NCI-H460 (cell line): ENCODE measurements at places on chromosomes 7 and 10.
A peak's percentile ranks its signal among the peaks of the same experiment; 100 is the strongest.

GRCh38 chr7:131105294-131105798 is 222.3 kb upstream of the MKLN1 start:
- no peak for DNase-seq

- no peak for DNase-seq
Observed at GRCh38 chr10:42958142-42958868, 118.6 kb upstream of the RET start.

DNA sequence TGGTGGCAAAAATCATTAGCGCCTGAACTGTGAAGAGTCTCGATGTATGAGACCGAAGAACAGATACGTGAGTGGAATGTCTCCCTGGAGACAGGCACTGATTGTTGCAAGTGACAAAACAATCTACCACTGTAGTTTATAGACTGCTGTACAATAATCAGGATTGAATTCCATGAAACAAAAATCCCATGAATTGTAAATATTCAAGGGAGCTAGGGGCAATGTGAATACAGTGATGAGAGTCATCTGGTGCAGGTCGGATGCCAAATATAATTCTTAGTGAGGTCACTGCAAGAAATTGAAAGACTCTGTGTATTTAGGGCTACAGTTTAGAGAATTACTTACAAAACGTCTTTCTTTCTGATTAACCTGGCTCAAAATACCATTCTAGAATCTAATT is 594.4 kb upstream of the VSTM2A start:
- DNase-seq, result no peak

- no peak for DNase-seq
Observed at GRCh38 chr7:16051561-16052255, 365.2 kb upstream of the MEOX2 start.

- DNase-seq, result no peak
Observed at GRCh38 chr10:72785409-72785808, 93.5 kb downstream of the MCU start.

DNA sequence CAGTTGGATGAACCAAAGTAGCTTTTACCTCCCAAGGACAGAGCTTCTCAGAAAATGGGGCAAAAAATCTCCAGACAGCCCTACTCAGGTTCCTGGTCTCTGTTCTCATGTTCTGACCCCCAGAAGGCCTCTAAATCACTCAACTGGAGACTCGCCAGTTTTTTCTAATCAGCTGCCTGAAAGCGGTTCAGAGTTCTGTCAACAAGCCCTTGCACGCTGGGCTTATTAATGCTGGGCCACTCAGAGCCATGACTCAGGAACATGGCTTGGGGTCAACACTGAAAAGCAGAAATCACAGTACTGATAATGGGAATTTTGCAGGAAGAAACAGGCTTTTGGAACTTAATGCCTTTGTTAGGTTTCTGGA is 15.3 kb downstream of the ECHDC3 start:
- DNase-seq, result no peak

DNA sequence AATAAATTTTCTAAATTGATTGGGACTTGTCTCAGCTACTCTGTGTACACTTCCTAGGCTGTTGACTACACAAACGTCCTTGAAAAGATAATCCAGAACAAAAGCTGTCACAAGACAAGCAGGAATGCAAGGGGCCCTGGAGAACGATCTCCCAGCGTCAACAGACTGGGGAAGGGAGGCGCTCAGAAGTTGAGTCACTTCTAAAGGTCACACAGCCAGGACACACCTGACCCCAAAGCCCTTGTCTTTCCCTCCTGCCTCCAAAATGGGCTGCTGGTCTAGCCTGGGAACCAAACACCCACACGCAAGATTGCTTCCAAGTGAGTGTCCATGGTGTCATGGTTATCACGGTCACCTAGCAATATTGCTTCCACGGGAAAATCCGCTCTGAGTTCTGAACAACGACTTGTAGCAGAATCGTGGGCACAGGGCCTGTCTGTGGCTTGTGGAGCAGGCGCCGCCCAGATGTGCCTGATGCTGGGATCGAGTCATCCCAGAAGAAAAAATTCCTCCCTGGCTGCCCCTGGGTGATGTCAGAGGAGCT is 49.8 kb downstream of the SPOCK2 start:
- DNase-seq, result no peak

DNA sequence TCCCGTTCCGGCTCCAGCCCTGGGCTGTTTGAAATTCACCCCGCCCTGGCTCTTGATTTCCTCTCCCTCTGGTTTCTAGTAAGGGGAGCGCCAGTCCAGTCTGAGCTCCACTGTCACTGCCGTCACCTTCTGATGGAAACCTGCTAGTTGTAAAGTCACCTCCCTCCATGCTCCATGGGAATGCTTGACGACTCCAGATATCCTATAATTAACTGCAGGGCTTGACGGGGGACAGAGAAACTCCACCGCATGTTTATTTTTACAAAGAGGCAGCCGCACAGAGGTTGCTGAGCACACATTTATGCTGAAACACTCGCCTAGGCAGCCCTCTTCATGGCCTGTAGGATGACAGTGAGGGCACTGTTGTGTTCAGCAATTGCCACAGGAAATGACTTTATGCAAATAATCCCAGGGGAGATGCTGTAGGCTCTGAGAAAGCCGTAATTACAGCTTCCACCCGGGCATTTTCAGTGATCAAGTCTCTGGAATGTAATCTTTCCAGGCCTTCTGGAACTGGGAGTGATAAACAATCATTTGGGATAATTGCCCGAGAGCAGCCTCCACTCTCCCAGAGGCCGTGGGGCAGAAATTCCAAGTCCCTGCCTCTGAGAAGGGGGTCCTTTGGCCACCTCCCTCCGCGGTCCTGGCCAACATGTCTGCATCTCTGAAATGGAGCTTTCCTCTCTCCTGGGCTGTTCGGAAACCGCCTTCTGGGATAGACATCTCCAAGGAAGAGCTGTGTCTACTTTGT is 300.5 kb downstream of the KLF6 start:
- DNase-seq, result no peak

- DNase-seq, result no peak
Observed at GRCh38 chr10:99337311-99337811, 8.2 kb downstream of the CNNM1 start.

GRCh38 chr10:22243321-22243720 is 25.5 kb upstream of the EBLN1 start:
- DNase-seq, result no peak

GRCh38 chr10:53724581-53724980 is 952.0 kb upstream of the MBL2 start:
- DNase-seq, result no peak

GRCh38 chr10:87575851-87576250 is 71.2 kb downstream of the MINPP1 start:
- DNase-seq, result no peak

DNA sequence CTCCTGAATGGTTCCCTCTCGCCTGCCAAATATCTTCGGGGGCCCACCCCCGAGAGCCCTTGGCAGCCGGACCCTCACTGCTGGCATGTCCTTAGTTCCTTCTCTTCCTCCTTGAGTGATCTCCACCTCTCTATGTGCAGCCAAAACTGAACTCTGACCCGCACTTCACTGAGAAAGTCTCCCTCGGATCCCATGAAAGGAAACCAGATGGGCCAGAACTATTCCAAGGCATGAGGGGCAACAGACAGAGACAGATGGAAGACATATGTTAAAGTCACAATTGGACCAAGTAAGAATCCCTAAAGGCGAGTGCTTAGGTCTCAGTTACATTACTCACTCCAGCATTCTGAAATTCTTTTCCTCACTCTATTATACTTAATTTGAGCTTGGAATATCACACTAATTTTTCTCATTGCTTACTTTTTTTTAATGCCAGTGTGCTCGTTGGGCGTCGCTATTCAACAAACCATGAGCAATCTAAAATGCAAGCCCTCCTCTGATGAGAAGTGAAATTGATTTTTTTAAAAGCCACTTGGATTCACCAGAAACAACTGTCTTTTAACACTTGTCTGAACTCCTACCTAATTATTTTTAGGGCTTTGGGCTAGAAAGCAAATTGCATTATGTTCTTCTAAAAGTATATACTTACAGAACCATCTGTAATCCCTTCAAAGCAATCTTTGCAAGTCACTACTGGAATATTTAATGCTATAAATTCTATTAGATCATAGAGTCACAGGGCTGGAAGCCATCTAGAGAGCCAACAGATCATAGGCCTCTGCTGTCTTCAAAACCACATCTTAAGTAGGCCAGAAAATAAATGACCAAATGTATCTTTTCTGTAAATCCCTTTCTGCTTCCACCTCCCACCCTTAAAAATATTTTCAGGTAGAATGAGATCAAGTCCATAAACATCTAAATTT is 43.3 kb upstream of the EZH2 start:
- DNase-seq, result no peak

DNA sequence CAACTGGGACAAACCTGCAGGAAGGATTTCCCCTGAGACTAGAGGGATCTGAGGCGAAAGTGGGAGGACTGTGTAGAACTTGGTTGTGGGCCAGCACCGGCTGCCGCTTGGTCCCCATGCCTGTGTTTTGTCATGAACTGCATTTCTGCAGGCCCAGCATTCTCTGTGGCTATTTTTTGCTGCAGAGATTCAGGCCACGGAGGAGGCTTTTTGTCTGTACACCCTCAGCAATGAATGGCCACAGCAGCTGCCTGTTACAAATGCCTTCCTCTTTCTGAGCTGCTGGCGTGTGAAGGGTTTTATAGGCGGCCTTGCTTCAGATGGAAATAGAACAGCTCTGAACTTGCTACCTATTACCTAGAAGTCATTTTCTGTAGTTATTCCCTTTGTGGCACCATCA is 164.4 kb downstream of the SH2D4B start:
- DNase-seq, result no peak

GRCh38 chr10:98833542-98833941 is 386.8 kb upstream of the HPS1 start:
- DNase-seq, result no peak

GRCh38 chr10:122243550-122243949 is 27.5 kb upstream of the BTBD16 start:
- no peak for DNase-seq

DNA sequence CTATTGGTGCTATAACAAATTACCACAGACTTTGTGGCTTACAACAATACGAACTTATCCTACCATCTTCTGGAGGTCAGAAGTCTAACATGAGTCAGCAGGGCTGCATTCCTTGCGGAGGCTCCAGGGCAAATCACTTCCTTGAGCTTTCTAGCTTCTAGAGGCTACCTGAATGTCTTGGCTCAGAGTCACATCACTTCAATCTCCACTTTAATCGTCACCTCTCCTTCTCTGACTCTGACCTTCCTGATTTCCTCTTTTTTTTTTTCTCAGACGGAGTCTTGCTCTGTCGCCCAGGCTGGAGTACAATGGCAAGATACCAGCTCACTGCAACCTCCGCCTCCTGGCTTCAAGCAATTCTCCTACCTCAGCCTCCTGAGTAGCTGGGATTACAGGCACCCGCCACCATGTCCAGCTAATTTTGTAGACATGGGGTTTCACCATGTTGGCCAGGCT is 44.6 kb upstream of the ANAPC16 start:
- peak; percentile 54 for DNase-seq

DNA sequence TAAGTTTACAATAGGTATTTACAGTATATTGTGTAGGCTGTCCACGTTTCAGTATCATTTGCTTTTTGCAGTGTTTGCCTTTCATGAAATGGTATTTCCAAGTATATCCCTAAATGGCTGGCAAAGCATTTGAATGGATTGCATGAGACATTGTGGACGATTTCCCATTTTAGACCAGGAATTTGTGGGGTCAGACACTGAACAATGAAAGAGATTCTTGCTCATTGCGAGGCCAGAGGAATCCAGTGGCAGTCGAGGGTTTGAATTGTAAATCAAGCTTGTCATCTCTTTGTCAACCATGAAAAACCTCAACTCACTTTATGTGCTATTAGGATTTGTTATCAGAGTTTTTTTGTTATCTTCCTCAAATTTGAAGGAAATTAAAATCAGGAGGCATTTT is 70.8 kb downstream of the CREB5 start:
- no peak for DNase-seq

DNA sequence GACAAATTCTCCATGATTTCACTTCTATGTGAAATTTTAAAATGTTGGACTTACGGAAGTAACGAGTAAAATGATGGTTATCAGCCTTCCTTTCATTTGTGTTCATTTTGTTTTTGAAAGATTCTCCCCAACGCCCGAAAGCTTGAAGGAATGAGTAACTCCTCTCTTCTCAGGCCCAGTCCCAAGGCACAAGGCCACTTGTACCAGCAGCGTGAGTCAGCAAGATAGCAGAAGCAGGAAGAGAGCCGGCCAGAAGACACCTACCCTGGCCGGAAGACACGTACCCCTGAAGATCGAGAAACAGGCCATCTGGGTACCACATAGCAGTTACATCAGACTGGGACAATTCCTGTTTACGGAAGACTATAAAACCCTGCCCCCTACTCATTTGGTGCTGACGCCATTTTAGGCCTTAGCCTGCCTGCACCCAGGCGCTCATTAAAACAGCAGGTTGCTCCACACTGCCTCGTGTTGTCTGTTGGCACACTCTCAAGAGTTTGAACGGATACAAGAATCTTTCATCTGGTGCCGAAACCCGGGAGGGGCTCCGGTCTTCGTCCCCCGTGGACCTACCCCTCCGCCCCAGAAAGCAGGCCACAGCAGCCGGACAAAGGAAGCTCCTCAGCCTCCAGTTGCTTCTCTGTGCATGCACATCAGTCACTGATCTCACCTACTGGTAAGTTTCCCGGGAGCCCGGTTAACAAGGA is 60.4 kb downstream of the LRRC17 start:
- DNase-seq, result peak; percentile 84

DNA sequence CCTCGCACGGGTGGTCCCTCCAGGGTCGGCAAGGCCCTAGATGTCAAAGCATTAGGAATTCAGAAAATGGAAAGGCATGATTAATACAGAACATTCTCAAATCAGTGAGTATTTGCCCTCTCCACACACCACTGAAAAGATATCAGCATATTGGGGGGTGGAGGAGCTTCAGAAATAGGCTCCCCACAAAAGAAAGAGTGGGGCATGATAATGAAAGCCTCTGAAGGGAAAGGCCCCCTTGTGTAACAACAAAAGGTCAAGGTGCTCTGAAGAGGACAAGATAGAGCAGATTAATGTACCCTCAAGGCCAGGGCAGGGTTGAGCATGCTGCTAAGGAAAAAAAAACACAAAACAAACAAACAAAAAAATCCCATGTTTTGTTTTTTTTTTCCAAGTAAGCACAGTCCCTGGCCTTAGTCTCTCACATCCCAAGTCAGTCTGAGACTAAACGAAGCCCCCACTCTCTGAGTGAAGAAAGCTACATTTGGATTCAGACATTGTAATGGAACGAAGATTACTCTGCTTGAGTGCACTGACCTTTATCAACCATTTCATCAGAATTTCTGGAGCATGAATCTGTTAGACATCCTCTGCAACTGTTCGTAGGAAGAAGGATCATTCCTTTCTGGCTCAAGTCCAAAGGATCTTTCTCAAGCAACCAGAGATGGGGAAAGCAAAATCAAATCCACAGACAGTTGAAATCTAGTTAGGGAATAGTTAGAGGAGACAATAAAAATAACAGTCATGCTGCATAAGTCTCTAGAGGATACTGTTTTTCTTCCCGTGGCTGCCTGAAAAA is 27.4 kb upstream of the DGKI start:
- no peak for DNase-seq

- DNase-seq, result no peak
Observed at GRCh38 chr10:125125951-125126735, 34.2 kb downstream of the CTBP2 start.
